Upper lobe of right lung (tissue), 1 donor: ENCODE measurements at places on chromosomes 5 and 9. TPM values are rescaled to one million over a fixed set of nuclear protein-coding genes. Genes with fewer than 3 reads are reported as not detected.

- DNase-seq: no peak
Observed at GRCh38 chr9:134396258-134396742, 70.0 kb downstream of the RXRA start.

DNA sequence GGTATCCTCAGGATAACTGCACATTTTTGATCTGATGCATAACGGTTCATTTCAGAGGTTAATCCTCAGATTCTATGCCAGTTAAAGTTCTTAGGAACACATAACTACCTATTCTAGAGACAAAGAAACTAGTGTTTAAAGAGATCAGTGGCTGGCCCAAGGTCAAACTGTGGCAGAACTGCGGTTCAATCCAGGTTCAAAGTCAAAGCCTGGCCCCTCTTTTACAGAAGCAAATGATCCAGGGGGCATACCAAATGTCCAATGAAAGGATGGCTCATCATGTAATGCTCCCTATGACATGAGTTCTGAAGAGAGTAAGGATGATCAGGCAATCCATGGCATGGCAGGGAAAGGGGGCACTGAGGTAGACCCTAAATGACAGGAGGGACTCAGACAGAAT lies 283.3 kb downstream of the SPOCK1 start:
- DNase-seq: no peak

The GABBR2 gene
- 0.84 TPM for total RNA-seq

The SGTB gene
- total RNA-seq: 10.8 TPM

GRCh38 chr9:129712634-129713401 lies 40.0 kb downstream of the PTGES start:
- no peak for DNase-seq

GRCh38 chr5:114438471-114438870 lies 76.6 kb downstream of the KCNN2 start:
- no peak for DNase-seq

GRCh38 chr9:98009437-98009836 lies 26.3 kb downstream of the ANP32B start:
- no peak for DNase-seq

DNA sequence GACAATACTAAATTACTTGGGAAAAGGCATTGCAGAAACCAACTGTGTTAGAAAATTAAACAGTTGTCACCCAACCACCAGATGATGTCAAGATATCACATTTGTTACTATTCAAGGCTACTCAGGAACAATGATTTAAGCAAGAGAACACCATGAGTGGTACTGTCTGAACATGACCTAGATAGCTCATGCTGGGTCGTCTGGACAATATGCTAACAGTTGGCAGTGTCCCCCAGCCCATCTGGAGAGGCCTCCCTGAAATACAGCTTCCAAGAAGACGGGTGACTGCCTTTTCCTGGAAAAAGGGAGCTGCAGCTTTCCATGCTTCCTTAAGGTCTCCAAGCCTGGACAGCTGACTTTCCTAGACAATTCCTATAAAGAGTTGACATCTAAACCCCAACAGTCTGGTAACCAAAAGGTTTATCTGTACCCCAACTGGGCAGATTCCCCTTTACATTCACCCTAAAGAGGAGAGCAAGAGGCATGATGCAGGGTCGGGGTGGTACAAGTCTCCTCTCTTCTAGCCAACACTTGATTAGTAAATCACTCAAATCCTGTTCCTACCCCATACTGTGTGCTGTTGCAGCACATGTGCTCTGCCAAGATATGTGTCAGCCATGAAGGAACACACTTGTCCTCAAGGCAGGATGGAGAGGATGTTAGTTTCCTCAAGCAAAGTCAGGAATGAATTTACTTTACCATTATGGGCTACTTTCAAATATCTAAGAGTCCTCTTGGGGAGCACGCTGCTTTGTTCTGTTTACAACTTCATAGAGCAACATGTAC lies 433.0 kb downstream of the PDE4D start:
- DNase-seq: no peak
